ENCODE measurements at places on chromosomes 5 and 9. TPM values are rescaled to one million over a fixed set of nuclear protein-coding genes. Genes with fewer than 3 reads are reported as not detected.

Gene ST8SIA4
- total RNA-seq, result 17.8 TPM

Gene FAM221B
- not detected for total RNA-seq

Gene KIF4B
- not detected for total RNA-seq

GRCh38 chr5:513216-514100 is 10.8 kb downstream of the SLC9A3 start:
- DNase-seq, result no peak

Gene TEX48
- not detected for total RNA-seq

DNA sequence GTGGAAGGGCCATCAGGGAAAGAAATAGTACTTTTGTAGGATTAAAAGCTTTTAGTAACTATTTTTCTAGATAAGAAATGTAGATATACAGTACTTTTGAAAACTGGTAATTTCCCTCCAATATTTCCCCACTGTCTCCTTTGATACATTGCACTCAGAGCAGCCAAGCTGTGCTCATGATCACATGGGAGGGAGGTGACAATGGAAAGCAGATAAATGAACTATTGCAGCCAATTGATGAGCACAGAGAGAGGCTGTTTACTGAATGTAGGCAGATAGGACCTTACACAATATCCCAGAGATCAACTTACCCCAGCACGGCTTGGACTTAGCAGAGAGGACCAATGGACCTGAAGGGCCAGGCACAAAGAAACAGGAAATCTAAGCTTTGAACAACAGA is 178.0 kb upstream of the NREP start:
- no peak for DNase-seq

- no peak for DNase-seq
Measured at GRCh38 chr5:94140300-94140699, 398.9 kb upstream of the POU5F2 start.

Gene CCL28
- total RNA-seq, result 20.9 TPM

Gene ZDHHC11
- total RNA-seq, result 13.3 TPM

Gene CLTB
- total RNA-seq, result 69.5 TPM

DNA sequence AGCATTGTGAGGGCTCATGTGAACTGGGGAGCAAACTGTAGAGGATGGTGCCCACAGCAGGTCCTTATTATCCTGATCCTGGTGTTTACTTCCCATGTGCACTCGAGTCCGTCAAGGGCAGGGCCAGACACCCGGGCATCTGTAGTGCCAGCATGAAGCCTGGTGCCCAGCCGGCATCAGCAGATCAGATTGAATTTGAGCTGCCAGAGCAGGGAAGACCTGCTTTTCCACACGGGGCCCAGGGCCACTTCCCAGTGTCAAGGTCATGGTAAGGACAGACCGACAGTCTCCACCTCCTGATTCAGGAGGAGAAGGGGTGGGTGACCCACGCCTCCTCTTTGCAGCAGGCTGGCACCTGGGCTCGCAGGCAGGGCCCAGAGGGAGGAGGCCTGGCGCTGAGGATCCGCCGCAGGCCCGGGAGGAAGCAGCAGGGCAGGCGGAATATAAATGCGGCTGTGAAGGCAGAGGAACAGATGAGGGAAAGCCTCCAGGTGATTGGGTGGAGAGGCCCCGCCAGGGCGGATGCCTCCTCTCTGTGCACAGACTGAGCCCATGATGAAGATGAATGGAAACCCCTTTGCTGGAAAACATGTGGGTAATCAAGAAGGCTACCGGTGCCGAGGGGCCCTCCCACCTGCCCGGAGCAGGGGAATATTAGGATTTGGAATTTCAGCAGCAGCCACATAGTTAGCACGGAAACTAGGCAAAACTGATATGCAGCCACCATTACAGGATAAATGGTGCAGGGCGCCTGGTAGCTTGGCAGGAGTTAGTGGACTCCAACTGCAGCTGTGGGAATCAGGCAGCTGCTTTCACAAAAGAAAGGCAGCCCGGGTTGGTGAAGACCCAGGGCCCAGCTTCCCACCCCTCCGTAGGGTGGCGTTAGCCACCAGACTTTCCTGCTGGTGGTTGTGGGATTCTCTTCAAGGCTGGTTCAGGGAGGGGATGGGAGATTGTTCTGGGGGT is 114.9 kb downstream of the GAPVD1 start:
- no peak for DNase-seq

- no peak for DNase-seq
Measured at GRCh38 chr9:7561527-7562080, 238.0 kb downstream of the DMAC1 start.

GRCh38 chr5:39760385-39761198 is 335.8 kb upstream of the DAB2 start:
- no peak for DNase-seq

Gene MYMK
- total RNA-seq, result not detected

Gene IL9
- not detected for total RNA-seq
